ENCODE measurements at places on chromosomes 1 and 21.
A peak's percentile ranks its signal among the peaks of the same experiment; 100 is the strongest.

DNA sequence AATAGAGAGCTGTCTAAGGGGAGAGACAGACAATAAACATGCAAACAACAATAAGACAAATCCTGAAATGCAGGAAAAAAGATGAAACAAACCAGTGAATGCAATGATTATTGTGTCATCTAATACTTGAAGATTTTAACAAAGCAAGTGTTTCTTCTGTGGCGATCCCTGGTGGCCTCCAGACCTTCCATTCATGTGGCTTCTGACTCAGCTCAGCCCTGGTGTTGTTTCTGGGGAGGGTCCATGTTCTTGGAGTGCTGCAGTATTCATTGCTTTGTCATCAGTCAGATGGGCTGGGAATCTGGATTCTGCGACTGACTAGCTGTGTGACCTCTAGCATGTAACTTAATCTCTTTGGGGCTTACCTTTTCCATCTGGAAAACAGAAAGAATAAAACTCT lies 1.5 kb upstream of the C2CD4D start:
- no peak for DNase-seq

GRCh38 chr1:185014941-185015340 lies 30.4 kb upstream of the RNF2 start:
- DNase-seq = no peak

DNA sequence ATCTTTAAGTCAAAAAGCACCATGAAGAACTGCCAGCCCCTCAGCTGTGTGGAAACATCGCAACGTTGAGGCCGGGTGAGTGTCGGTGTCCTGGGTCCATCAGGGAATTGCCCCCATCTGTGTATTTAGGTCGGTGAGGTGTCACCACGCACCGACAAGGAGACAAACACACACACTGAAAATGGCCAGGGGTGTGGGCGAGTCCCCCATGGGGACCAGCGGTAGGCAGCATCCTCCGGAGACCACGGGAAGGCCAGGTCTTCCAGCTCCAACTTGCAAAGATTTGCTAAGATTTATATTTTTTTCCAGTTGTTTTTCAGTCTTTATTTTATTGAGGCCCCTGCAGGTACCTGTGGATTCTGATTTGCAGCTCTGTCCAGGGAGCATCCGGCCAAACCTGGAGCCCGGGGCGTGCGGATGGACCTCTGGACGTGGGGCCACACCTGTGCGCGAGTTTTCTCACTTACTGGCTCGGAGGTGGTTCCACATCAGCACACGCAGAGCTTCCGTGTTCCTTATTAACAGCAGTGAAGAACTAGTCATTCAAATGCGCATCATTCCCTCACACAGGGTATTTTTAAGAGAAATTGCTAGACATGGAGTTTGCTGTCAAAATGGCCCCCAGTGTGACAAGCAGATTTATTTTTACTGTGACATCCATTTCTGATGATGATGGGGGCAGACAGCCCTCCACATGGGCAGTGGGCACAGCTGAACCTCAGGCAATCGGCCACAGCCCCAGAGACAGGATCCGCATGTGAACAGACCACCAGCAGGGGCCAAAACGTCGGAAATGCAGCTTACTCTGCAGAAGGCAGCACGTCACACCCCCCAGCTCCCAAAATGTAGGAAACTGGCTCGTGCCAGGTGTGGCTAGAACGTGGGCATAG lies 17.2 kb upstream of the SLC19A1 start:
- no peak for DNase-seq

DNA sequence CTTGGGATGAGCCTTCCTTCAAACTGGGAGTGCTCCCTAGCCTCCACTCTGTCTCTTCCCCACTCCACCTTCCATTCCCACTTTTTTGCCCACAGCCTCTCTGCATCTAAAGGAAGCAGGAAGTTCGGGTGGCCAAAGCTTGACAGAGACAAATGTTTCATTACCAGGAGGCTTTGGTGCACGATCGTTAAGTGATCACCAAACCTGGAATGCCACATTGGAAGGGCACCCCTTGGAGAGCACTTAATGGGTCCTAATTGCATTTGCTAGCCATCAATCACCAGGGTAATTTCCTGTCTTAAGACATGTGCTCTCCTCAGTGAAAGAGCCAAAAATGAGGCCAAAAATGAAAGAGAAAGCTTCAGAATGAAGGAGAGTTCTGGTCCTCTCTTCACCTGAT lies 206.5 kb downstream of the TNR start:
- DNase-seq = no peak

GRCh38 chr1:160205242-160206035 lies at the start of gene PEA15:
PEA15 (plus strand) TSS chr1:160205384; CDS start chr1:160211545, 6,161 bp downstream.
- no peak for DNase-seq

DNA sequence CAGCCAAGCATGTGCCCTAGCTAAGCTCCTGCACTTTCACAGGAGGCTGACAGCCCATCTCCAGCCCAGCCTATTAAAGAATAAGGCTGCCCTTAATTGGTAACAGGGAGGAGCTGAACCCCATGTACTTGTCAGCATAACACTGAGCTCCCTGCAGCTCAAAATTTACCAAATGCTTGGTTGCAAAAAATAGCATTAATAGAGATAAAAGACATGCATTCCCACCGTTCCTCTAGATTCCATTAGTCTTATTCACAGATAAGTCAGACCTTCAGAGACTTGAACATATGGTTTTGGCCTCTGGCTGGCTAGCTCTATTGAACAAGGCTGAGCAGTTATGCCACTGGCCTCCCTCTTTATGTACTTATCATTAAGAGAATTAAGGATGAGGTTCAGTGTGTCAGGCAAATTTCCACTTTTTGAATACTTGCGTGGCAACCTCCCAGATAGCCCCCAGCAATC lies 29.2 kb downstream of the OLFML3 start:
- DNase-seq = no peak

DNA sequence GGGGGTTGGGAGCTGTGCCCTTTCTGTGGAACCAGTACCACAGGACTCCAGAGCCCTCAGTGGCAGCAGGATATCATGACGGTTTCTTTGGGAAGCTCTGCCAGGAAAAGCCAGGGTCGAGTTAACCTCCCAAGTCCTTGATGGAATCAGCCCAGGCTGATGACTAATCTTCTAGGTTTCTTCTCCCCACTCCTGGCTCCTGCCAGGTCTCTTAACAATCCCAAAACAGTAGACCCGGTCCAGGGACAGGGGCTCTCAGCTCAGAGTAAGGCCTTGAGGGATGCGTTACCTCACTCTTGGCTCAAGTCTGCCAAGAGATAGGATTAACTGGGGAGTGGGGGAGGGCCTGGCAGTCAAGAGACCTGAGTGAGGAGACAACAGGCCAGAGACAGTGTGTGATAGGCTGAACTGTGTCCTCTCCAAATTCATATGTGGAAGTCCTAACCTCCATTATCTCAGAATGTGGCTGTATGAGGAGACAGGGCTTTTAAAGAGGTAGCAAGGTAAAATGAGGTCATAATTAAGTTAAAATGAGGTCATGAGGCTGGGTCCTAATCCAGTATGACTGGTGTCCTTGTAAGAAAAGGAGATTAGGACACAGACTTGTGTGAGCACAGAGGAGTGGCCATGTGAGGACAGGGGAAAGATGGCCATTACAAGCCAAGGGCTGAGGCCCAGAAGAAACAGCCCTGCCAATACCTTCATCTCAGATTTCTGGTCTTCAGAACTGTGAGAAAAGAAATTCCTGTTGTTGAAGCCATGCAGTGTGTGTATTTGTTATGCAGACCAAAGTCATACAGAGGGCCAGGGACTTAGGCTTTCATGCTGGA lies 95.0 kb downstream of the BEND5 start:
- no peak for DNase-seq

- no peak for DNase-seq
These were observed 12.5 kb upstream of the VAMP4 start for GRCh38 chr1:171754353-171754705.

DNA sequence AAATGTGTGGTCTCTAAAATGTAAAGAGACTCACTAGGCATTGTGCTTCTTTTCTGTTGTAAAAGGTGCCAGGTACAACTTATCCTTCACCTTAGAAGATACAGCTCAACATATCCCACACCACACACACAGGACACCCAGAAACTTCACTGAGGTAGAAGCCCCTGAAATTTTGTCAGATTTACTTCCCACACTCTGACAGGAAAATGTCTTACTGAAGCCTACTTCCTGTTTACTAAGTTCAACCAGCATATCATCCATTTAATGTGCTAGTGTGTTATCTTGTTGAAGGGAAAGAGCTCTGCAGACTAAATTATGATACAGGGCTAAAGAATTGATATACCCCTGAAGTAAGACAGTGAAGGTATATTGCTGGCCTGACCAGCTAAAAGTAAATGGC lies 39.9 kb upstream of the INSL5 start:
- no peak for DNase-seq

DNA sequence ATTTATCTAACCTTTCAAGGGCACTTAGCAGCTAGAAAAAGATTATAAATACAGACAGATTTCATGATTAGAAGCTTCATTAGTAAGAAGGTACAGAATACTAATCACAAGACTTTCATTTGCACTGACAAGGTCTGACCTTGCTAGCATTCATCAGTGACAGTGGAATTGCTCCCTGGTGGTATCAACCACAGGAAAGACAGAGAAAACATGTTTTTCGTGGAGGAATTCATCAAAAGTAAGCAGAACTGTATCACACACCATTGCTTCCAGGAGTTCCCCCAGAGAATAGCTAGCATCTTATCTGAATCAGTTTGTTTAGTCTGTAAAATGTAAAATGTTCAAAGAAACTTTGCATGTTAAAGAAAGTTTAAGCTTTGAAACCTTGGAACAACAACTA lies 20.6 kb upstream of the CRB1 start:
- no peak for DNase-seq

DNA sequence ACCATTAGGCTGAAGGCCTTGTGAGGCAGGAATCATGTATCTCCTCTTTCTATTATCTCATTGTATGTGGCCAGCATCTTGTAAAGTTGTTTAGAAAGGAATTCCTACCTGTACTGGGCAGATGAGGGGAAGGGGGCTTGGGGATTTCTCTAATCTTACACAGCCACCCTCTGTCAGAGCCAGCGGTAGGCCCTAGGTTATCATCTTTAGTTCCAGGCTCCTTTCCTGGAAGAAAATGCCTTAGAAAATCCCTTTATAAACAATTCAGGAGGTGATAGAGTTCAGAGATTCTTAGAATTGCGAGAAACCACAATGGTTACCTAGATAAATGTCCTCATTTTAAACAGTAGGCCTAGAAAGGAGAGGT lies 35.2 kb downstream of the DPT start:
- DNase-seq = no peak

- no peak for DNase-seq
These were observed 207.0 kb upstream of the SAMSN1 start for GRCh38 chr21:14753069-14753465.

DNA sequence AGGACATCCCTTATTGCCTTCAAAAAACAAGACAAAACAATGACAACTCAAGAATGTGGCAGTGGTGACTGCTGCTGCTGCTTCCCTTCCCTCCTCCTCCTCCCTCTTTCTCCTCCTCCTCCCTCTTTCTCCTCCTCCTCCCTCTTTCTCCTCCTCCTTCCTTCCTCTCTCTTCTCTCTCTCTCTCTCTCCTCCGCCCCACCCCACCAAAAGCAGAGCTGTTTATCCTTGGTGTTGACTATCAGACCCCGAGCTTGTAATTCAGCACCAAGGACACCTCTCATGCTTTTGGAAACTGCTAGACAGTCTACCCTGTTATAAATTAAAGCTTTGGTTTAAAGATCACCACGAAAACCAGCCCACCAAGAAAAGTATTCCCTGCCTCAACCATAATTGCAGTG lies 72.4 kb upstream of the IFNAR2 start:
- no peak for DNase-seq

DNA sequence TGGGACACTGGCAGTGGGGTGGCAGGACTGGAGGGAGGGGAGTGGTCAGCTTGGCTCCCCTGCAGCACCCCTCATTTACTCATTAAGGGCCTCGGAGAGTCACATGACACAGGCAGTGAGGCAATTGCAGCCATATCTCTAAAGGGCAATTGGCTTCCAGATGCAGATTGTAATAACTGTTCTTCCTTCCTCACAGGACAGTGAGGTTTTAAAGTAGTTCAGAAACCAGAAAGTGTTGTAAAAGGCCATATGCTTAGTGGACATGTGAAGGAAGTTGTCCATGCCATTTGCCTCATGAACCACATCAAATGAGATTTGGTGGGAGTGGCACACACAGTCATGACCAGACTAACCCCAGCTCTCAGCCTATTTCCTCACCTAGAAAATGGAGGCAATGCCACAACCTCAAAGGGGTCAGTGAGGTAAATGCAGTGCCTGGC lies 11.1 kb downstream of the MTX1 start:
- no peak for DNase-seq

GRCh38 chr1:230280054-230280795 lies 145.9 kb downstream of the PGBD5 start:
- DNase-seq = peak; percentile 37

- DNase-seq = peak; percentile 64
These were observed 54.2 kb upstream of the DNAJC6 start for GRCh38 chr1:65255035-65255655.

DNA sequence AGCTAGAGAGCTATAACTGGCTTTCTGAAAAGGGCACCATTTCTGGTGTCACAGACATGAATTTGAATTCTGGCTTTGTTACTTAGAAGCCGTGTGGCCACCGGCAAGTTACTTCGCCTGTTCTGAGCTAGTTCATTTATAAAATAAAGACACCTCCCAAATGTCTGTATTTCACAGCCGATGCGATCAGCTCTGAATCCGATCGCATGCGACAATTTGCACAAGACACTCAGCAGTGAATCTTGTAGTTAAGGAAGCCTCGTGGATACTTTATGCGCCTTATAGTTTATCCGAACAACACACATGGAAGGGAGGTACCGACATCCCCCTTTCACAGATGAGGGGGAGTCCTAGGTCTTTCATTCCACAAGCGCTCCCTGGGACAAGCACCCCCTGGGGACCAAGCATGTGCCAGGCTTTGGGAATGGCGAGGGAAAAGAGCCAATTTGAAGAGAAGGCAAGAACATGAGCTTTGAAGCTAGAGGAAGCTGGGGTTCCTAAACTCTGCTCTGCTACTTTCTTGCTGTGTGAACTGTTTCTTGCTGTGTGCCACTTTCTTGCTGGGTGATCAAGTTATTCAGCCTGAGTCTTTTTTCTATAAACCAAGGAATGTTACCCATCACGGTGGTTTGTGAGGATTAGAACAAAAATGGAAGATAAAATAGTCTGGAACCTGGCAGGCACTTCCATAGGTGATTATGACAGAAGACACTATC lies 3.9 kb downstream of the ID3 start:
- no peak for DNase-seq

GRCh38 chr1:36771240-36771639 lies 263.1 kb downstream of the GRIK3 start:
- no peak for DNase-seq

All from hematopoietic multipotent progenitor cell treated with erythropoietin and hydrocortisone succinate and interleukin-3 and kit ligand, for 15 days (in vitro differentiated cells).